Neural progenitor cell (in vitro differentiated cells): ENCODE measurements at places on chromosomes 3 and 15.

- DNase-seq, result no peak
Measured at GRCh38 chr15:58520464-58520863, 88.7 kb downstream of the LIPC start.

DNA sequence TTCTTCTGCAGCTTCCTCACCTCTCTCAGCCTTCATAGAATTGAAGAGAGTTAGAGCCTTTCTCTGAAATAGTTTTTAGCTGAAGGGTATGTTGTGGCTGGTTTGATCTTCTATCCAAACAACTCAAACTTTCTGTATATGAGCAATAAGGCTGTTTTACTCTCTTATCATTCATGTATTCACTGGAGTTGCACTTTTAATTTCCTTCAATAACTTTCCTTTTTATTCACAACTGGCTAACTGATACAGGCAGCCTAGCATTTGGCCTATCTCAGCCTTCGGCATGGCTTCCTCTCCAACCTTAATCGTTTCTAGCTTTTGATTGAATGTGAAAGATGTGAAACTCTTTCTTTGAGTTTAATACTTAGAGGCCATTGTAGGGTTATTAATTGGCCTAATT is 109.3 kb downstream of the GTPBP8 start:
- no peak for DNase-seq

GRCh38 chr3:56042326-56042951 is 425.8 kb downstream of the ERC2 start:
- DNase-seq, result peak; percentile 62

- no peak for DNase-seq
Measured at GRCh38 chr3:56591262-56591661, 34.3 kb downstream of the CCDC66 start.

- no peak for DNase-seq
Measured at GRCh38 chr3:71120012-71120411, 463.5 kb downstream of the FOXP1 start.

DNA sequence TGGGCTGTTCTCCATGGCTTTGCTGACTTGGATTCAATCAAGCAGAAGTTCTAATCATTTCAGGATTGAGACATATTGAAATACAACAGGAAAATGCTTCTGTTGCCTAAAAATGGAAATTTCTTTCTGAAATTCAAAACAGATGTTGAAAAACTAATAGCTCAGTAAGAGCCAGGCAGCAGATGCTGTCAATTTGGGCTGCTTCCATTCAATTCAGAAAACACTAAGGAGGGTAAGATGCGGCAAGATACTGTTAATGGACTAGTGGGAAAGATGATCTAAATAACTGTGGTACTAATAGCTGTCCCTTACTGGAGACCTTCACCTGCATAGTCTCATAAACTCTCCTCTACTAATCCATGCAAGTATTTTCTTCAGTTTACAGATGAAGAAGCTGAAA is 53.5 kb downstream of the DGKG start:
- DNase-seq, result no peak
